Stimulated activated CD8-positive, alpha-beta memory T cell treated with anti-CD3 and anti-CD28 coated beads, Interleukin-7, amount 100 ng/mL, for 24 hours (primary cell): ENCODE measurements at places on chromosomes 4 and X.

DNA sequence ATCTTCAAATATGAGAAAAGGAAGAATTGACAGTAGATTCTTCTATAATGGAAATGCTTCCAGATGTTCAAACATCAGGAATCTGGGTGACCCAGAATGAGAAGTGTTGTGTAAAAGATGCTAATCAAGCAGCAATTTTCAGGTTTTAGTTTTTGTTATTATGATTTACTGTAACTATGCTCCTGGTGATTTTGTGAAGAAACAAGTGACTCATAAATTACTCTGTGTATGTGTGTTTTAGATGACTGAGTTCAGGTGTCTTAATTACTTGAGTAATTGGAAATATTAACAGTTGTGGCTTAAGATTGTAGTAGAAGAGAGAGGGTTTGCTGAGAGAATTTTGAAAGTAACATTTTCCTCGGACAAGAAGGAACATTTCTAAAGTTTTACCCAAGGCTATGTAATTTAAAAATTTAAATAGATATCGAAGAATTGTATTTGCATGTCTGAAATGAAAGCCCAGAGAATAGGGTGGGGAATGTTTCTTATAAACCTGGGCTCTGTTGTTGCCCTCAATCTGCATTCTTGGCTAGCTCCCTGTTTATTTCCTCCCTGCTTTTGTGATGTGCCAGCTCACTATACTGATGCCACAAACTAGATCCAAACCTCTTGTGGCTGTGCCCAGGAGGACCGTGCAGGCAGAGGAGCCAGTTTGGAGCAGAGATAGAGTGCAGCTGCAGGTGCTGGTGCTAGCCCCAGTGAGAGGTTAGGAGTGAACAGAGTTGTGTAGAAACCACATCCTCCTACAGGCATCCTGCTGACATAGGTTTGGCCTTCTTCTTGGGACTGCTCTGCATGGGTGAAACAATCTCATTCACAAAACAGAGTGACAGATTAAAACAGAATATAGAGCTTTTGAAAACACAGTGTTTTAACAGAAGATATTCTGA is 25.4 kb upstream of the TNIP3 start:
- DNase-seq = no peak

DNA sequence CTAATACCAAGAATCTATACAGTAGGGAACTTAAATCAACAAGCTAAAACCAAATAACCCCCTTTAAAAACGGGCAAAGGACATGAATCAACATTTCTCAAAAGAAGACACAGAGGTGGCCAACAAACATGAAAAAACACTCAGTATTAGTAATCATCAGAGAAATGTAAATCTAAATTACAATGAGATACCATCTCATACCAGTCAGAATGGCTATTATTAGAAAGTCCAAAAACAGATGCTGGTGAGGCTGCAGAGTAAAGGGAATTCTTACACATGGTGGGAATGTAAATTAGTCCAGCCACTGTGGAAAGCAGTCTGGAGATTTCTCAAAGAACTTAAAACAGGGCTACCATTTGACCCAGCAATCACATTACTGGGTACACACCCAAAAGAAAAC is 167.8 kb downstream of the PACRGL start:
- no peak for DNase-seq

- DNase-seq = no peak
Measured at GRCh38 chr4:71110499-71110898, 117.0 kb downstream of the DCK start.

DNA sequence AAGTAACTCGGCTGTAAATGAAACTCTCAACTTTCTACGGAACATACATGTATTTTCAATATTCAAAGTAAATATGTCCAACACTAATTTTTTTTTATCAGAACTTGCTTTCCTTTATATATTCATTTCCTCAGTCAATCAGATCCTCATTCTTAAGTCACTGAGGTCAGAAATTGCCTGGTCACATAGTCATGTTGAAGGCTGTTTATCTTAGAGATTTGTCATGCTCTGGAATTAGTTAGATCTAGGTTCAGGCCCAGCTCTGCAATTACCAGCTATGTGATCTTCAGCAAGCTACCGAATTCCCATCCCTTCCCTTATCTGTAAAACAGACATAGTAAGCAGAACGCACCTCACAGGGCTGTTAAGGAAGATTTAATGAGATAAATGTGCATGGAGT is 228.8 kb downstream of the SPCS3 start:
- DNase-seq = no peak

GRCh38 chr4:163651761-163652160 is 157.3 kb downstream of the TMA16 start:
- DNase-seq = no peak

GRCh38 chr4:60565558-60565957 is 634.6 kb upstream of the ADGRL3 start:
- no peak for DNase-seq

DNA sequence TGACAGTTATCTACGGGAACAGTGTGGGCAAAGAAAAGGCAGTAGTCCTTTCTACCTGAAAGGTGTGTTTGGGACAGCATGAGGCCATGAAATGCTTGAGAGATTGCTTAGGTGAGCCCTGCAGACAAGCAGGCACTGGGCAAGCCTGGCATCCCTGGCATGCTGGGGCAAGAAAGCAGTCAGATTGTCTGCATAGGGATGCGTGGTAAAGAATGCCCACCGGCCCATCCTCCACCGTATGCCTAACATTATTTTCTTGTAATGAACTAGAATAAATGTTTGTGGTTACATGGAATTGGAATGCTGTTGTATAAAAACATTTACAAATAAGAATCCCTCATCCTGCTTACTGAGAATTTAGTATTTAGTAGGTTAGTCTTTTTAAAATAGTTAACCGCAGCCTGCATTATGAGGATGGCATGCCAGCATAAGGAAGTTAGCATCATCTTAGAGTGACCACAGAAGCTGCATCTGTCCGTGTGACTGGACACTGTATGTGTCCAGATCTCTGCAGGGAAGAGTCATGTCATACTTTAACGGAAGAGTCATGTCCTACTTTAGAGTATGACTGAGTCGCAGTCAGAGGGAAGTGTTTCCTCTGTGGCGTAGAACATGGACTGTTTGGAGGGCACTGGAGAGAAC is 18.9 kb downstream of the ZBTB49 start:
- no peak for DNase-seq

- DNase-seq = no peak
Measured at GRCh38 chr4:165059386-165059785, 5.7 kb downstream of the TRIM75 start.

GRCh38 chr4:83074086-83074704 is 39.2 kb downstream of the COPS4 start:
- no peak for DNase-seq

GRCh38 chr4:24856586-24856985 is 56.3 kb downstream of the CCDC149 start:
- no peak for DNase-seq

DNA sequence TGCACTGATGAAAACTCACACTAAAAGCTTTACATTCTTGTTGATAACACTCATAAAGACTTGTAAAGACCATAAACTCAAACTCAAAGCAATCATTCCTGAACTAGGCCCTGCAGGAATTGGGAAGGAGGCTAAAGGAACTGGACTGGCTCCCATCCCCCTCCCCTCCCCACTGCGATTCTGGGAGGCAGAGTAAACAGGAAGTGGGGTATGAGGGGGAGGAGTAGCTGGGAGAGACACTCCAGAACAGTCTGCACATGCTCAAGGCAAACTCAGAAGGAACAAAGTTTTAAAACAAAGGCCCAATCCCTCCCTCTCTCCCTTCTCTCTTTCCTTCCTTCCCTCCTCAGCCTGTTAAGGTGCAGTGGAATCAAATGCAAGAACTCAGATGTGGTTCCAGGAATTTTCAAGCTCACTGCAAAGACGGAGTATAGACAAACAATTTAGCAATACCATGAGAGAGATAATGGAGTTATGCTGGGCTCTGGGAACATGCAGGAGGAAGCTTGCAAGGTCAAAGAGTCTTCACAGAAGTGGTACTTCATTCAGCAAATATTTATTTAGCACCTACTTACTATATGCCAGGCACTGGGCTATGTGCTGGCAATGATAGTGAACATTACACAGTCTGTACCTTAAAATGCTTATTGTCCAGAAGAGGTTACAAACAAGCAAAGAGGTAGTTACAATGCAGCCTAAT is 15.9 kb downstream of the MID1IP1 start:
- DNase-seq = no peak

- DNase-seq = no peak
Measured at GRCh38 chr4:6606465-6607235, 31.7 kb downstream of the MAN2B2 start.

- DNase-seq = no peak
Measured at GRCh38 chr4:124753941-124754581, 41.5 kb upstream of the ANKRD50 start.

DNA sequence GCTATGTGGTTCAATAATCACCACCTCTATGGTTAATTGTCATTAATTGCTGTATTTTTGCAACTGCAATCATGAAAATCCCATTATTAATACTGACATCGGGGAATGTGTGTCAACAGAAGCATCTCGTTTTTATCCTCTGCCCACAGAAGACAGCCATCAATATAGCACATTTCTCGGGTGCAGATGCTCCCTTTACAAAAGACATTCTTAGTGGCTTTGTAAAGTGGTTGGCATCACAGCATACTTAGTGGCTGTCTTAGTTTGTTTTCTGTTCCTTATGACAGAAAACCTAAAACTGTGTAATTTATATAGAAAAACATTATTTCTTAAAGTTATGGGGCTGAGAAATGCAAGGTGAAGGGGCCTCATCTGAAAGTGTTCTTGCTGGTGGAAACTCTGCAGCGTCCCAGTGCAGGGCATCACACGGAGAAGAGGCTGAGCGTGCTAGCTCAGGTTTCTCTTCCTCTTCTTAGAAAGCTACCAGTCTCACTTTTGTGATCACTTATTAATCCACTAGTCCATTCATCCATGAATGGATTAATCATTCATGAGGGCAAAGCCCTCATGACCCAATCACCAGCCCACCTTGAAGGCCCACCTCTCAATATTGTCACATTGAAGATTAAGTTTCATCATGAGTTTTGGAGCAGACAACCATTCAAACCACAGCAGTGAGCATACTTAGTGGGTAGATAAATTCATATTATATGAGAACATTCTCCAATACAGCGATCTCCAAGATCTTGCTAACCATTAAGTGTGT is 1067.7 kb upstream of the PABPC4L start:
- no peak for DNase-seq

GRCh38 chrX:153727123-153727931 is 2.7 kb downstream of the ABCD1 start:
- no peak for DNase-seq

GRCh38 chrX:10197279-10198210 is 40.8 kb downstream of the CLCN4 start:
- no peak for DNase-seq

GRCh38 chrX:121782976-121783375 is 735.6 kb downstream of the GLUD2 start:
- DNase-seq = no peak

DNA sequence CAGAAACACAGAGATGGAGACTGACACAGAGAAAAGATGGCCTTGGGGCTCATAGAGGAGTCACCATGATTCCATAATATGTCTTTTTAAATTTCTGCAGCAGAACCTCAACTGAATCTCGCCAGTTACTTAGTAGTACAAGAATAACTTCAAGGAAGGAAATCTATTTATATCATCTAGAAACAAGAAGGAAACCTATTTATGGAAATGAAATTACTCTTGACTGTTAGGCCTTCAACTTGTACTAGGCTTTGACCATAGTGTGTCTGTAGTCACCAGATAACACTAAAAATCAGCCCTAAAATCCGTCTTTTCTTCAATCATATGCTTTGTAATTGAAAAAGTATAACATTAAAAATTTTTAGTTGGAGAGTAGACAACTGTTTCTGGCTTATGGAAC is 740.4 kb downstream of the TRIML1 start:
- no peak for DNase-seq

- DNase-seq = no peak
Measured at GRCh38 chrX:97692575-97692974, 808.9 kb downstream of the RPA4 start.

DNA sequence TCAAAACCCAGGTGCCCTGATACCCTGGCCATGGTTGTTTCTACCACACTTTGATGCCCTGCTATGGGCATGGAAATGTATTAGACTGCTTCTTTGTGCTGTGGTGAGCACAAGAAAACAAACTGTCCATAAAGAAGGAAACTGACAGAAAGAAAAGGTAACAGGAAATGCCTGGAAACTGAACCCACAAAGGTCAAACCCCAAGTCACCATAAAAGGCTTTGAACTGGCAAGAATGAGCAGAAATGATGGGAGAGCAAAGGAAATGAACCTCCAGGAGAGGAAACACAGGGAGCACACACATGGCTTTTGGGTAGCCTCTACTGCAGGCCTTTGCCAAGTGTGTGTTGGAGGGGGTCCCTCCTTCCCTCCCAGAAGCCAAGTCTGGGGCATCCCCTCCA is 35.0 kb downstream of the LHFPL1 start:
- DNase-seq = no peak

- no peak for DNase-seq
Measured at GRCh38 chr4:102411408-102411807, 66.1 kb upstream of the SLC39A8 start.
